ENCODE measurements at places on chromosomes 2 and 18.

GRCh38 chr2:82827426-82827825 is 1631.7 kb downstream of the SUCLG1 start:
- DNase-seq = no peak

DNA sequence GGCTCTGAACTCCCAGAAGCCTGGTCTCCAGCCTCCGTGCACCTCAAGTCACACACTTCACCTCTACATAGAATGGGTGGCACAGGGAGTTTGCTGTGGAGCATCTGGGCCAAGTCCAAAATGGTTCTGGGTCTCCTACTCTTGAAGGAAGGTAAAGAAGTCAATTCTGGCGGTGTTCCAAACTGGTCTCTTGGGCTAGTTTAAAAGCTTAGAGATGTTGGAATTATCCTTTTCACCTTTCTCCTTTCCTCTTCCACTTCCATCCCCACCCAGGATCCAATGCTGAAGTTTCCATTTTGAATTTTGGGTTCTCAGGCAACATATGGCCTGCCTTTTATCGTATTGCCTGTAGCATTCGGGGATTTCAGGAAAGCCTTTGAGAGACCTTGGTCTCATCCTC is 325.2 kb downstream of the PDE11A start:
- no peak for DNase-seq

DNA sequence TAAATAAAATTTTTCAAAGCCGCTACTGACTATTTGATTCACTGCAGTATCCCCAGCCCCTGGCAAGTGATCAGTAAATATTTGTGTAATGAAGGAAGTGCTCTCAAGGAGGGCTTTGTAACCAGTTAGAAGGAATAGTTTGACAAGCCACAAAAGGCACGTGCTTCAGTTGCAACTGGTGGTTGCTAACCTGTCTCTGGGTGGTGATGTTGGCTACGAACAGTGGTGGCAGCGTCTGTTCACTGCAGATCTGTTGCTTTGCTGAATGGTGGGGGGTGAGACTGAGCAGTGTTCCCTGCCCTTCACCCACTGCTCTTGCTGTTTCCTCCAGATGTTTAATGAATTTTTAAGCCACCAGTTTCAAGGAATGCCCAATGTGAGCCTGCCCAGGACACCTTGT is 73.9 kb upstream of the SIX2 start:
- DNase-seq = peak; percentile 20

GRCh38 chr2:180733330-180733729 is 247.1 kb upstream of the UBE2E3 start:
- no peak for DNase-seq

DNA sequence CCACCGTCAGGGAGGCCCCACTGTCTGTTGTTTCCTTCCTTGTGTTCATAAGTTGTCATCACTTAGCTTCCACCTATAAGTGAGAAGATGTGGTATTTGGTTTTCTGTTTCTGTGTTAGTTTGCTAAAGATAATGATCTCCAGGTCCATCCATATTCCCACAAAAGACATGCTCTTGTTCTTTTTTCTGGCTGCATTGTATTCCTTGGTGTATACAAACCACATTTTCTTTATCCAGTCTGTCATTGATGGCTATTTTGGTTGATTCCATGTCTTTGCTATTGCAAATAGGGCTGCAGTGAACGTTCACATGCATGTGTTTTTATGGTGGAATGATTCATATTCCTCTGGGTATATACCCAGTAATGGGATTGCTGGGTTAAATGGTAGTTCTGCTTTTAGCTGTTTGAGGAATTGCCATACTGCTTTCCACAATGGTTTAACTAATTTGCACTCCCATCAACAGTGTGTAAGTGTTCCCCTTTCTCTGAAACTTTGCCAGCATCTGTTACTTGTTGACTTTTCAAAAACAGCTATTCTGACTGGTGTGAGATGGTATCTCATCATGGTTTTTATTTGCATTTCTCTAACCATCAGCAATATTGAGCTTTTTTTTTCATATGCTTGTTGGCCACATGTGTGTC is 156.6 kb upstream of the NOSTRIN start:
- DNase-seq = no peak

GRCh38 chr18:53375621-53376020 is 848.8 kb downstream of the MBD2 start:
- peak; percentile 27 for DNase-seq

DNA sequence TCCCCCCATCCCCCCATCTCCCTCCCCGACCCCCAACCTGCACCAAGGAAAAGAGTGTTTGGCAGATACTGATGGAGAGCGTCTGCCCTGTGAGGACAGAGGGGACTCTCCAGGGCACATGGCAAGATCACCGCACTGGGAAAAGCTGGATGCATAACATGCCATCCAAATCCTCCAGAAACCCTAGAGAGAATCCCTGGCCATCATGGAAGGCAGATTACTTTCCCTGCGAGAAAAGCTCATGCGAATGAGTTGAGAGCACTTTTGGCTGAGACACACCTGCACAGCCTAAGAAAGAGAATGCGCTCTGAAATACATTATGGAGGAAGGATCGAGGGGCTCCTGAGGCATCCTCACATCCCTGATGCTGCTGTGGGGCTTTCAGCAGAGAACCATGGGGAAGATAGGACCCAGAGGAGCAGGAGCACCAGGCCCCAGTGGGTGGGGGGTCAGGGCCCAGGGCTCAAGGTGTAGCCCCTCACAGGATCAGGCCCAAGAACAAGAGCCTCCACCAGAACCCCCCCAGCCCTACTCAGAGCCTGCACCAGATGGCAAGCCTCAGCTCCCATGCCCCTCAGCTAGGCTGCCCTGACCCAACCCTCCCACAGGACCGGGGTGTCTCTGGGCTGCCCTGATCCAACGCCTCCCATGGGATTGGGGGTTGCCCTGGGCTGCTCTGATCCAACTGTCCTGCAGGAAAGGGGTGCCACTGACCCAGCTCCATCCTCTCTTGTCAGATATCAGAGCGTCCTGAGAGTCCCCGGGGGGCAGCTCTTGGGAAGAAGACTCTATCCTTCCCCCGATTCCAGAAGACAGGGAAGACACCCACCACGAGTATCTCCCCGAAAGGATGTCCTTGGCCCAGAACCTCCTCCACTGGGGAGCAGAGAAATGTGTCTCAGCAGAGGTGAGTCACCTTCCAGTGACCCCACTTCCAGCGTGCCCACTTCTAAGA is 153.4 kb downstream of the NDUFA10 start:
- no peak for DNase-seq

DNA sequence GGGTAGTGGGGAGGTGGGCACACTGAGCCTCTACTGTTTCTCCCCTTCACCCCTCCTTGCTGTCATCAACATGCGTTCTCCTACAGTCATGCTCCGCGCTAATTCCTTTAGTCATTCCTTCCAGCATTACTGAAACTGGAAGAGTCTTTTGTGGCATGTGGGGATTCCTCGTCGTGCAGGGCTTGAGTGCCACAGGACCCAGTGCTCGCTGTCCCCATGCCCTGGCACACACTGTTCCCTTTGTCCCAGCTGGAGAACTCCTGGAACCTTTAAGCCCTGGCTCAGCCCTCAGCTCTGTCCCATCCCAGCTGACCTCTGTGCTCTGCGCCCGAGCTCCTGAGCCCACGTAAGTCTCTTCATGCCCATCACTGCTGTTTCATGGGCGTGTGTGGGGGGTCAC is 42.1 kb downstream of the ODC1 start:
- no peak for DNase-seq

GRCh38 chr2:106363791-106364190 is 104.4 kb downstream of the RGPD3 start:
- DNase-seq = no peak

- DNase-seq = peak; percentile 56
Measured at GRCh38 chr2:44167311-44167907, 1.3 kb upstream of the PPM1B start.

DNA sequence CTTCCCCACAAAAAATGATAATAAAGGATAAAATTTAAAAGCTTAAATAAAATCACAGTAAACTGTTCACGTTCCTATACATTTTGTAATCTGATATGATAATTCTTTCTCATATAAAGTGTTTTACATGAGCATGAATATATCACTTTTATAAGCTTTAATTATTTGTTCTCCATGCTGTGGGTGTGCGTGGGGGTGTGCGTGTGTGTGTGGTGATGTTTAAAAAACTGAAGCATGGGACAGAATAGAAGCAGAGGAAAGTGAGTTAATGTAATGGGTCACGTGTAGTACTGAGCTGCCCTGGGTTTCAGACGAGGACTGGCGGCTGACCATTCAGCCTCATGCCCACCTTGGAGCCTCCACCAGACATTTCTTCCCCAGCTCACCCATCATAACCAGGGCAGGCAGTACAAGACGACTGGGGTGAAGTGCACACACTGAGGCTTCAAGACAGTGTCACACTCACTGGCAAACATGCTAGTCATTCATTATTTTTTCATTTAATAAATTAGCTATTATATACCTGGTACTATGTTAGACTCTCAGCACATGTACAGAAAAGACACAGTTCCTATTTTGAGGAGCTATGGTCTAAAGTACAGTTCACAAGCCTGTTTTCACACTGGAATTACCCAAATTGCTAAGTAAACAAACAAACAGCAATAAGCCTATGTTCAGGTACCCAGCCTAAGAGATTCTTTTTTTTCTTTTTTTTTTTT is 97.2 kb upstream of the LPIN2 start:
- no peak for DNase-seq

GRCh38 chr2:188784269-188784762 is 189.9 kb upstream of the COL3A1 start:
- no peak for DNase-seq

DNA sequence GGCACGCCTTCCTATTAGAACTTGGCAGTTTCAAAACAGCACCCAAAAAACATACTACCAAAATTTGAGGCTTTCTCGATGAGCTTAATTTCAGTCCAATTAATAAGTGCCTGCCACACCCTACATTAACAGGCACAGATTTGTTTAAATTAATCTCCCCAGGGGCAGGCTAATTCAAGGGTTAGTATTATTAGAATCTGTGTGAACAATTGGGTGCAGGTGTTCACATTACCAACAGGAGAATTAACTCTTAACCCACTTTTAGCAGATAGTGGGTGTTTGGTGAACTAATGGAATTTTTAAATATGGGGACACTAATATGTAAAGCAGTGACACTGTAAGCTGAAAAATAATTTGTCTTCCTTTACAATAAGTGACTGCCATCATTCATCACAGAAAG is 4.1 kb downstream of the MBD2 start:
- DNase-seq = no peak

DNA sequence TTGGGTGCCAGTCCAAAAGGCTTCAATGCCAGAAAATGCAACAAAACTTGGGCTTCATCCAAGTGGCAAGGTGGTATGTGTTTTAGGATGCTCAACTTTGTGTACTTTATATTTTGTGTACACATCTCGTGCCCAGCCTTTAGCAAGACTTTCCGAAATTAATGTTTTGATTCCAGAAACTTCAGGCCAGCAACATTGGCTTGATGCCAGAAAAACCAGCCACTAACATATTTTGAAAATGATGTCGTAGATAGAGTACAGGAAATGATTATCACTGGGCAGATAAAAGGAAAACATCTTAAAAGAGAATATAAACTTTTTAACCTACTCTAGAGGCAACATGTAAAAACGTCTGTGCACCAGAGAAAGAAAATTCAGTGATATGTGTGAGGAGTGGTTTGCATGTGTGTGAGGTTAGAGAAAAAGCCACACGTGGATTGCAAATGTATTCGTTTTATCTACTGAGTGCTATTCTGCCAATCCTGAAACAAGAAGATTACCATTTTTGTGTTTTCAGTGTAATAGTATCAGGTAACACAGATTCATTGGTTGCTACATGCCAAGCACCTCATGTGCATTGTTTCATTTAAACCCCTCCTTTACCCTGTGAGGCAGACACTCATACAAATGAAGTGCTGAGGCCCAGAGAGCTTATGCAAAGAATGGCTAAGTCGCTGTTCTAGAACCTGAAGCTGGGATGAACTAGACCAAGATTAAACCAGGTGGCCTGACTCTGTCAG is 264.8 kb downstream of the C1D start:
- DNase-seq = no peak

DNA sequence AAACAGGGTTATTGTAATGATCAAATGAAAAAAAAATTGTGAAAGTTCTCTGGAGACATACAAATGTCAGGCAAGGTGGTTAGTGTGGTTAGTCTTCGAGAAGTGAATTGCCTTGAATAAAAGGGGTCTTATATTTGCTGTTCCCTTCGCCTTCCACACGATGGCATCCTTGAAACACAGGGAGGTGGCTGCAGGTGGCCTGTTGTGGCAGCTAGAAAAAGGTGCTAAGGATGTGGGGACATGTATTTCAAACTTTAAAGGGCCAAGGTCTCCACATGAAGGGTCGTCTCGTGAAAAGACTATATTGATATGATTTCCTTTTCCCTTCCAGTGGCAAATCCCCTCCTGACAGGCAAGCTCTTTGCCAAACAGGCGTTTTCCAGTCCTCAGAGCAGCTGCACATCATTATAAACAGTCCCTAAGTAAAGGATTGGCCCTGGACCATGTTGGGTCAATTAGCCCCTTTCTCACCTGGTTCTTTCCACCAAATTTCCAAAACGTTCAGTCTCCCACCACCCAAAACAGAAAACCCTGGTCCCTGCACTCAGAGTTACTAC is 68.5 kb downstream of the COPS8 start:
- peak; percentile 71 for DNase-seq

- DNase-seq = no peak
Measured at GRCh38 chr2:67528320-67528719, 131.2 kb downstream of the ETAA1 start.

DNA sequence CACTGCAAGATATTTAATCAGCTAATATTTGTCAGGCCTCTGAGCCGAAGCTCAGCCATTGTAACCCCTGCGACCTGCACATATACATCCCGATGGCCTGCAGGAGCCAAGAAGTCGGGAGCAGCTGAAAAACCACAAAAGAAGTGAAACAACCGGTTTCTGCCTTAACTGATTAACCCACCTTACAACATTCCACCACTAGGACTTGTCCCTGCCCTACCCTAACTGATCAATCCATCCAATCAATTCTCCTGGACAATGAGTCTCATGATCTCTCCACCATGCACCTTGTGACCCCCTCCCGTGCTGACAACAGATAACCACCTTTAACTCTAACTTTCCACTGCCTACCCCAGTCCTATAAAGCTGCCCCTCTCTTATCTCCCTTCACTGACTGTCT is 945.4 kb upstream of the GYPC start:
- DNase-seq = no peak

DNA sequence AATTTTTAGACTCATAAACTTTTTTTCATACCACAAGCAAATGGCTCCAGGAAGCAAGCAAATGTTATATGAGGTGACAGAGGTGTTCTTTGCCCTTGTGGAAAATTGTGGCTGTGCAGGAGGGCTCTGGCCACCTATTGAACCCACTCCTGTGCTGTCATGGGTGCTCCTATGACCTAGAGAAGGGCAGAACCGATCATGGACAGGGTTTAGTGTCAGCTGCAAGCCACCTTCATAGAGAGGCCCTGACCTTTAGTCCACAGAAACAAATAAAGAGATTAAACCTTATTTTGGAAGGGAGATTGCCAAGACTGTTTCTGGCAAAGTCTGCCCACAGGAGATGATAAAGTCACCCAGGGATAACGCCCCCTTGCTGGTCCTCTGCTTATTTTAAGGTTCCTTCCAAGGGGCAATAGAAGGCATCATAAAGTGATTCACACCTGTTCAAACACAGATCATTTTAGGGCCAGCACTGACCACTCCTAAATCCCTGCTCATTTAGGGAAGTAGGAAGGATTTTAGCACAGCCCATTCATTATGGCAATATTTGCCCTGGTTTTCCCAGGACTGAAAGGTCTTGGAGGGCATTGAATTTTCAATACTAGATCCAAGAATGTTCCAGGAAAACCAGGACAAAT is 26.1 kb upstream of the STAT4 start:
- DNase-seq = no peak

- DNase-seq = no peak
Measured at GRCh38 chr2:144996225-144996795, 476.4 kb upstream of the ZEB2 start.

GRCh38 chr2:116489944-116490343 is 1324.5 kb upstream of the DDX18 start:
- no peak for DNase-seq

GRCh38 chr2:240213476-240214421 is 73.3 kb upstream of the OTOS start:
- no peak for DNase-seq

Measured in NCI-H146 (cell line).